Liver (tissue), 10 donors: ENCODE measurements at places on chromosomes 12 and 14.

GRCh38 chr12:28958553-28959195 lies 190.4 kb upstream of the FAR2 start:
- no peak for DNase-seq

- DNase-seq = no peak
These were observed 7.7 kb upstream of the MDM2 start for GRCh38 chr12:68800294-68800693.

DNA sequence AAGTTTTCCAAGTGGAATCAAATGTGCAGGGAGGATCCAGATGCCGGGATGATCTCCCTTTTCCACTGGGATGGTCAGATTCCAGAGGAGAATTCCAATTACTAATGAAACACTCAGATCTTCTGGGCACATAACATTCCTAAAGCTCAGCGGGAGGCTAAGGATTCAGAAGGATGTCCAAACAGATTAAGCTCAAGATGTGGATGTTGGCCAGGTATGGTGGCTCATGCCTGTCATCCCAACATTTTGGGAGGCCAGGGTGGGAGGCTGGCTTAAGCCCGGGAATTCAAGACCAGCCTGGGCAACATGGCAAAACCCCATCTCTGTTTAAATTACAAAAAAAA lies 62.0 kb upstream of the PNMA1 start:
- no peak for DNase-seq

- DNase-seq = no peak
These were observed 4.6 kb downstream of the NUDT14 start for GRCh38 chr14:105176513-105176912.

- DNase-seq = no peak
These were observed 1.1 kb downstream of the SLC6A15 start for GRCh38 chr12:84911271-84912197.

DNA sequence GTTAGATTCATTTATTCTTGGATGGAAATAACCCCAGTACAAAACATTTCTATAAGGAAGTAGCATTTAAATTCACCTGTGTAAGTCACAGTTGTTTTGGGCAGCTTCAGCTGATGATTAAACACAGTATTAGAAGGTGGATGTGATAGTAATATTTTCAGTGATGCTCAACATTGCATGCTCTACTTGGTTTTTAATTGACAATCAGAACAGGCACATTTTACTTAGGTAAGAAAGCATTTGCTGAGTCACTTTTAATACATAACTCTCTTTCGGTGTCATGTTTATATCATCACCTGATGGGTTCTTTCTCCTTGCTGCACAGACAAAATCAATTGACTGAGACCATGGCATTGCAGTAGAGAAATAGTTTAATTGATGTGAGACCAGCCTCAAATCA lies 80.7 kb downstream of the CMAS start:
- DNase-seq = no peak
